SK-N-SH treated with all-trans-retinoic acid at 6 μM for 48 hours (cell line): ENCODE measurements at places on chromosomes 13 and 19.

- no peak for ATAC-seq
Measured at GRCh38 chr13:36680913-36681312, 7.1 kb downstream of the SERTM1 start.

- no peak for ATAC-seq
Measured at GRCh38 chr13:49980266-49980665, 16.6 kb upstream of the TRIM13 start.

- ATAC-seq, result peak; percentile 17
Measured at GRCh38 chr19:12932392-12933286, 872 bp downstream of the FARSA start.

GRCh38 chr19:995051-995827 lies 5.0 kb upstream of the GRIN3B start:
- no peak for ATAC-seq

DNA sequence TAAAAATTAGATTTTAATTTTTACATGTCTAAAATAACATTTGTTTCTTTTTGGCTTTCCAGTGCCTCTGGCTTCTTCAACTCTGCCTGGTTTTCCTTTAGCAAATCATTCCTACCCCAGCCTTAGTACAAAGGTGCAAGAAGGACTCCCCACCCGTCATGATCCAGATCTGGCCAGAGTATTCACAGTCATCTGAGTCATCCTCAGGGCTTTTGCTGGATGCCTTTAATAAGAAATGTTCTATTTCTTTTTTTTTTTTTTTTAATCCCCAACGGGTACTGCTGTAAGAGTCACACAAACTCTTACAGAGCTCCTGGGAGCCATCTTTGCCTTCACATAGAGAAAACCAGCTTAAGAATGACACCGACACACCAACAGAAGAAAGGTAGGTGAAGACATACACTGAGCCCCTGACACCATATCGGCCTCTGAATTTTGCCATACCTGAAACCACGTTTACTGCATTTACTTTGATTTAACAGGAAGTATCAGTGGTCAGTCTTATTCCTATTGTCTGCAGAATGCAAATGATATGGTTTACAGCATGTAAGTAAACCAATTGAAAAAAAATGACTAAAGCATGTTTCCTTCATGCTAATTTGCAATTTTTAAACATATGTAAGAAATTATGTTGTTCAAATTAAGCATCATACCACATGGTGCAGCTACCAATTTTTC lies 184.4 kb downstream of the NALCN start:
- ATAC-seq, result peak; percentile 67

GRCh38 chr13:45674908-45675307 lies 27.2 kb upstream of the CBY2 start:
- ATAC-seq, result peak; percentile 51; the same call in 2 of the 3 replicates

- peak; percentile 79 for ATAC-seq
Measured at GRCh38 chr13:49652355-49653305, 24.3 kb downstream of the ARL11 start.

DNA sequence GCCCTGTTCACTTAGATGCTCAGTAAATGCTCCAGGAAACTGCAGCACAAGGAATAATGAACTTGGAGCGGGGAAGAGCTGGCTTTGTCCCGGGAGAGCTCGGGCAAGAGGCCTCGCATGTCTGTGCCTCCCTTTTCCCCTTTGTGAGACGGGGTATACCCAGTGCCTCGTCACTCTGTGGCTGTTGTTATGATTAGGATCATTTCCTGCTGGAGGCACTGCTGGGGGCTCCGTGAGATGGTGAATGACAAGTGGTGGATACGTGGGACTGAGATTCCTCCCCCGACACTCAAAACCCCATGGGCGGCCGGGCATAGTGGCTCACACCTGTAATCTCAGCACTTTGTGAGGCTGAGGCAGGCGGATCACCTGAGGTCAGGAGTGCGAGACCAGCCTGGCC lies 1.1 kb upstream of the PLVAP start:
- no peak; the same call in 2 of the 3 replicates for ATAC-seq

DNA sequence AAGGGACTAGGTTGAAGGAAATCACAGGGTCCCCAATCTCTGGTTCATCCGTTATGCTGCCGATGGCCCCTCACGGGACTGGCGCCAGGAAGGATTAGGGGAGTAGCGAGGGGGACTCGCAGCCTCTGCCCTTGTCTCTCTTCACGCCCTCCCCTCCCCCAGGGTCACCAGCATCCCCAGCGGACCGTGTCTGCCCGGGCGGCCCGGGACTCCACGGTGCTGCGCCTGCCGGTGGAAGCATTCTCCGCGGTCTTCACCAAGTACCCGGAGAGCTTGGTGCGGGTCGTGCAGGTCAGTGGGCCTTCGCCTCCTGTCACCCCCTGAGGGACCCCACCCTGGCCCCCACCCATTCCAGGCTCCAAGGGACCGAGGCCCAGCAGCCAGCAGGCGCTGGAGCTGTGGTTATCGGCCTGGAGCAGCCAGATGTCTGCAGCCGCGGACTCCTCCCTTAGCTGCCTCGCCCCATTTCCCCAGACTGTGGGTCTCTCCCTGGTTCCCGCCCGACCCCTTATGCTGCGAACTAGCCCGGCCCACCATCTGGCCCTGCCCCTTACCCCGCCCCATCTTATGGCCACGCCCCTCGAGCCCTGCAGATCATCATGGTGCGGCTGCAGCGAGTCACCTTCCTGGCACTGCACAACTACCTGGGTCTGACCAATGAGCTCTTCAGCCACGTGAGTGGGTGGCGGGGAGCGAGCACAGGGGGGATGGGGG lies 5.4 kb downstream of the PNPLA6 start:
- peak; percentile 85 for ATAC-seq

DNA sequence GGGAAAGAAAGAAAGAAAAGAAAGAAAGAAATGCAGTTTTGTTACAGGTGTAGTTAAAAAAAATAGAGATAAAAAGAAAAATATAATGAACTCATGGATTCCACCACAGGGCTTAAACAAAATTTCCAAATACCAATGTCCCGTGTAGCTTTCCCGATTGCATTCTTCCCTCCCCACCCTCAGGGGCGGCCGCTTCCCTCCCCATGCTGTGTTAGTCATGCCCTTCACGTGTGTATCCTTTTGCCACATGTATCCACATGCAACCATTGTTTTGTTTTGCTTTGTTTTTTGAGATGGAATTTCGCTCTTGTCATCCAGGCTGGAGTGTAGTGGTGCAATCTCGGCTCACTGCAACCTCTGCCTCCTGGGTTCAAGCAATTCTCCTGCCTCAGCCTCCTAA lies 3.6 kb upstream of the KMT5C start:
- ATAC-seq, result no peak

GRCh38 chr19:38942471-38943181 lies 11.9 kb downstream of the MRPS12 start:
- 0 out of 3 replicates have a peak, but pooled peaks have one; percentile 14 for ATAC-seq

DNA sequence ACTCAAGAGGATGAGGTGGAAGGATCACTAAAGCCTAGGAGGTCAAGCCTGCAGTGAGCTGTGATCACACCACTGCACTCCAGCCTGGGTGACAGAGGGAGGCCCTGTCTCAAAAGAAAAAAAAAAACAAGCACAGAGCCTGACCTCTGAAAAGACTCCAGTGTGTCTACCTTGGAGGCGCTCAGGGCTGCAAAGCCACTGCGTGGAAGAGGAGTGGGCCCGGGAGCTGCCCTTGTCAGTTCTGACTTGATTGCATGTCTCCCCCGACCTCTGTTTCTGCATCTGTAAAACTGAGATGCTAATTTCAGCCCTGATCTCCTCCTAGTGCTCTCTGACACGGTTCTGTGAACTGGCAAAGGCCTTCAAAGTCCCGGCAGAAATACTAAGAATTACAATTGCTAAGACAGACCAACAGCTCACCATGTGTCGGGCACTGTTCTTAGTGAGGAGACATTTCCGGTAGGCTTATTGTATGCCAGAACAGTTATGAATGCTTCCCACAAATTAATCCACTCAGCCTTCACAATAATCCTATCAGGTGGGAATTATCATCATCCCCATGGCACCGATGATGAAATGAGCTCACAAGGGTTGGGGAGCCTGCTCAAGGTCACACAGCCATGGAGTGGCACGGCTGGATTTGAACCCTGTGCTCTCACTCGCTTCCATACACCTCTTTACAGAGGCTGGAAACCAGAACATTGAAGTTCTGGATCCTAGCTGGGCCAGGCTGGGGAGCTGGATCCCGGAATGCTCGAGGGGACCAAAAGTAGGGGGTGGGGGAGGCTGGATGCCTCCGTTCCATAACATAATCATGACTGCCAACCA lies 3.5 kb downstream of the AKT2 start:
- ATAC-seq, result no peak

- no peak for ATAC-seq
Measured at GRCh38 chr13:54241719-54242118, 1213.1 kb downstream of the OLFM4 start.

DNA sequence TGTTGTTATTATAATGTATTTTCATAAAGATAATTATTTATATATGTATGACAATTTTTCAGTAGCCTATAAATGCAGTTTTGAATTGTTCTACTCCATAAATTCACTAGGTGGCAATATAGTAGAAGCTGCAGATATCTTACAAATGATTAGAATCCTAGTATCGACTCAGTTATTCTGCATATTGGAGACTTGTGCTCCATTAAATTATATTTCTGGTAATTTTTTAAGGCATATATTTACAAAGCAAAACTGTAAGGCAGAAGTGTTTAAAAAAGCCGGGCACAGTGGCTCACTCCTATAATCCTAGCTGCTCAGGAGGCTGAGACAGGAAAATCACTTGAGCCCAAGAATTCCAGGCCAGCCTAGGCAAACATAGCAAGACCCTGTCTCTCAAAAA lies 58.7 kb downstream of the DPY19L3 start:
- peak; percentile 57; the same call in 2 of the 3 replicates for ATAC-seq

DNA sequence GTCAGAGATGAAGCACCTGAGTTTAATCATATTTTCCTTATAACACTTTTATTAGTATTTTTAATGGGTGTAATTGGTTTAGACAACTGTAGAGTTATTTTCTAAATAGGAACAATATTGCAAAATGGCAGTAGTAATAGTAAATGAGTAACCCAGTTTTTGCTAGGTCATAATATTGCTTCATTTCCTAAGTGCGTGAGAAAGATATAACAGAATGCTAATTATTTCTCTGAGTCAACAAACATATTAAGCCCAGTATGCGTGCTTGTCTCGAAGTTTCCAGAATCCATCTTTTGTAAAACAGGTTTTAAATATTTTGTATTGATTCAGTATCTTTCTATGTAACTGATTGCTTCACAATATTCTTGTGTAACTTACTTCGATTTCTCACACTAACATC lies 315.3 kb downstream of the MYO16 start:
- no peak for ATAC-seq

GRCh38 chr13:112481458-112481857 lies 105.3 kb downstream of the SPACA7 start:
- ATAC-seq, result no peak

GRCh38 chr13:23081220-23081619 lies 99.6 kb upstream of the SGCG start:
- ATAC-seq, result no peak

DNA sequence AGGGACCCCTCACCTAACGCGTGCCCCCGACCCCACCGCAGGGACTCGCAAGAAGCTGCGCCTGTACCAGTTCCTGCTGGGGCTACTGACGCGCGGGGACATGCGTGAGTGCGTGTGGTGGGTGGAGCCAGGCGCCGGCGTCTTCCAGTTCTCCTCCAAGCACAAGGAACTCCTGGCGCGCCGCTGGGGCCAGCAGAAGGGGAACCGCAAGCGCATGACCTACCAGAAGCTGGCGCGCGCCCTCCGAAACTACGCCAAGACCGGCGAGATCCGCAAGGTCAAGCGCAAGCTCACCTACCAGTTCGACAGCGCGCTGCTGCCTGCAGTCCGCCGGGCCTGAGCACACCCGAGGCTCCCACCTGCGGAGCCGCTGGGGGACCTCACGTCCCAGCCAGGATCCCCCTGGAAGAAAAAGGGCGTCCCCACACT lies 4.7 kb upstream of the MYBPC2 start:
- ATAC-seq, result no peak
